IMR-90 (cell line): ENCODE measurements at places on chromosomes 13 and 19. TPM values are rescaled to one million over a fixed set of nuclear protein-coding genes. Genes with fewer than 3 reads are reported as not detected.
A peak's percentile ranks its signal among the peaks of the same experiment; 100 is the strongest.

Gene MBD3L2
- not detected in 2 replicates for polyA plus RNA-seq

Gene ZNF8
- 1.5 and 2.1 TPM in 2 replicates for polyA plus RNA-seq

DNA sequence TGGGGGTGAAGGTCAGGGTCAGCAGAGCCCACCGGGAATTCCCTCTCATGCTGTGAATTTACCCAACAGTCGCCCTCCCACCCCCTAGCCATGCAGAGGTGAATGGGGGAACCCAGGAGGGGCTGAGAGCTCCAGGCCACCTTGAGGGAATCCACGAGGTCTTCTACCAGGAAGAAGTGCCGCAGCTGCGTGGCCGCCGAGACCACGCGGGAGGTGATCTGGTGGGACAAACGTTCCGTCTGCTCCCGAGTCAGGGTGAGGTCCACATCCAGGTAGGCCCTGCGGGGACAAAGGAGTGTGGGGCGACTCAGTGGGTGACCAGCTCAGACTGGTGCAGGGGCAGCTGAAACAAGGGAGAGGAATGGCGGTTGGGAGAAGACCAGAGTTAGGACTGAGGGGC is 8.1 kb downstream of the RTN2 start:
- no peak for DNase-seq

Gene ACP7
- polyA plus RNA-seq: not detected in 2 replicates

Gene DLEU7
- not detected in 2 replicates for polyA plus RNA-seq

DNA sequence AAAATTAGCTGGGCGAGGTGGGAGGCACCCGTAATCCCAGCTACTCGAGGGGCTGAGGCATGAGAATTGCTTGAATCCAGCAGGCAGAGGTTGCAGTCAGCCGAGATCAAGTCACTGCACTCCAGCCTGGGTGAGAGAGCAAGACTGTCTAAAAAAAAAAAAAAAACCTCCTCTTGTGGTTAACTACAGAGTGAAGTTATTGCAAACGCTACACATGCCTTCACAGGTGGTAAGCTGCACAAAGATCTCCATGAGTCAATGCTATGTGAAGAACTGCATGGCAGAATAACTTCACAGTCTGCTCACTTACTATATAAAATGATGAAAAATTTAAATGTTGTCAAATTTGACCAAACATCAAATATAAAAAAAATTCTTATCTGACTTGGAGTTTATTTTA is 436.8 kb downstream of the FGF14 start:
- no peak for DNase-seq

- DNase-seq: no peak
These were observed 3.0 kb downstream of the HSPB6 start for GRCh38 chr19:35753634-35754369.

DNA sequence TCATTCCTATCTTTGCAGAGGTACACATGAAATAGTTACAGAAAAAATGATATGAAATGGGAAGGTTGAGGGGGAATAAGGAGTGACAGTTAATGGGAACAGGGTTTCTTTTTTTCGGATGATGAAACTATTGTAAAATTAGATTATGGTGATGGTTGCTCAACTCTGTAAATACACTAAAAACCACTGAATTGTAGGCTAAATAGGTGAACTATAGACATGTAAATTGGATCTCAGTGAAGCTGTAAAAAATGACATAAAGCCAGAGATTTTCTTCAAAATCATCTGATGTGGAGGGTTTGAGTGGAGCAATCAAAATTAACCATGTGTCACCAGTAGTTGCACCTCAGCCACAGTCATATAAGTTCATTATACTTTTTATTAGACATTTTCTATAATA is 6.6 kb upstream of the FLT3 start:
- DNase-seq: no peak

DNA sequence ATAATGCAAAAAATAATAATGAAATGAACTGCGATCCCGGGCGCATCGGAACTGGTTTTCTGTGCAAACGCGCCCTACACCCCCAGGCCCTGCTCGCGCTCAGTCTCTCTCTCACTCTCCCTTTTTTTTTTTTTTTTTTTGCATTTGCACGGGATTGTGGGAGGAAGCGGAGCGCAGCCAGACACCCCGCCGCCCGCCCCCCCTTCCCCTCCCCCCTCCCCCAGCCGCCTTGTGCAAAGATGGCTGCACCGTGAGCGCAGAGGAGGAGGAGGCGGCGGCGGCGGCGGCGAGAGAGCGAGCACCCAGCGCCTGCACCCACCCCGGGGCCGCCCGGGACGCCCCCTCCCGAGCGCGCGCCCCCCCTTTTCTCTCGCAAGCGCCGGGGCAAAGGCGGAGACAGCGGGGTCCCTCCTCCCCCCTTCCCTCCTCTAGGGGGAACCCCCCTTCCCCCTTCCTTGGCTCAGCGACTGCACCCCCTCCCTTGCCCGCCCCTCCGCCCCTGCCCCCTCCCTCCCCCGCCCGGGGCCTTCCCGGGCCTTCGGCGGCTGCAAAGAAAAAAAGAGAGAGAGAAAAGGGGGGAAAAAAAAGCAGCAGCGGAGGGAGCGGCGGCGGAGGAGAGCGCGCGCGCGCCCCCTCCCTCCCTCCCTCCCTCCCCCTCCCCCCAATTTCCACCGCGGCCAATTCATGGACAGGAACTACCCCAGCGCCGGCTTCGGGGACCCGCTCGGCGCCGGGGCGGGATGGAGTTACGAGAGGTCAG is at the start of gene PRR12:
Gene PRR12 (plus strand): TSS at position 212 of the 760 bp plus-strand sequence. CDS start 473 bp downstream, at position 685.
- DNase-seq: peak; percentile 67

Gene TDRD12
- 0.03 and 0.07 TPM in 2 replicates for polyA plus RNA-seq

DNA sequence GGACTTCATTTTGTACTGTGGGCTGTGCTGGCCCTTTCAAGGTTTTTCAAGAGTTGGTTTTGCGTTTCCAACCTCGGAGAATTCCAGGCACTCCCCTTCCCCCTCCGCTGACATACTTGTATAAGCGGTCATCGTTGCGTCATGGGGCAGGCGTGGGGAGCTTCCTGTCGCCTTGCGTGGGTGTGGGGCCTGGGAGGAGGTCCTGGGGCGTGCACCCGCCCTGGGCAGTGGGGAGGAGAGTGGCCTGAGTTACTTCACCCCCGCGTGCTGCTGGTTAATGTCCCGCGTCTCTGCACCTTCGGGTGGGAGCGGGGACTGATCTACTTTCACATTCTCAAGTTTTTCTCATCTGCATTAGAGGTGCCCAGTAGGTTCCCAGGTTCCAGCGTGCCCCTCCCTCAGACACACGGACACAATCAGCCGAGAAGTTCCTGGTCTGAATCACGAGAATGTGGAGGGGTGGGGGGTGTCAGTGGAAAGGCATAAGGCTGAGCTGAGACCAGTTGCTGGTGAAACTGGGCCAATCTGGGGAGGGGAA is 4.1 kb downstream of the IER2 start:
- DNase-seq: peak; percentile 95

GRCh38 chr19:1400281-1401137 is 833 bp downstream of the GAMT start:
- DNase-seq: no peak

Gene GADD45B
- 84.0 and 106 TPM in 2 replicates for polyA plus RNA-seq

DNA sequence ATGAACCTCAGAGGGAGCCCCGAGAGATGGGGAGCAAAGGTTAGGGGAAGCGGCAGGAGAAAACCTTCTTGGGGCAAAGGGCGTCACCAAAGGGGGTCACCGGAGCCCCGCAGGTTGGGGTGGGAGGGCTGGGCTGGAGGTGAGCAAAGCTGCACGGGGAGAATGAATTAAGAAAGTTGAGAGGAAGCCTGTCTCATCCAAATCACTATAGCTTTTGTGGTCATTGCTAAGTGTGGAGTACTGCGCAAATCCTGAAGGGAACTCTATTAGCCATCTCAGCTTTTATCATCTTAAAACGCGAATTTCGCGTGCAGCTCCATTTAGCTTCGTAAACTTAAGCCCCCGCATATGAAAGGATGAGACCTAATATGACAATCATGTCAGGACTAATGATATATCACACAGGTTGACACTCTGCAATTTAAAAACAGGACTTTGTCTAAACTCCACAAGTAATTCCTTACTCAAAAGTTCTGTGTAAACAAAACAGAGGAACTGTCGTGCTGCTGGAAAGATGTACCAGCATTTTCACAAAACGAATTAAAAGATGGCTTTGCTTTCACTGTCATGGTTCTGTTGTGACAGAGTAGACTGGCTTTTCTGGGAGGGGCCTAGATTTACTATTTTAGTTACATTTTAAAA is 631 bp downstream of the LACC1 start:
- DNase-seq: no peak

GRCh38 chr13:100128838-100129237 is 39.9 kb downstream of the PCCA start:
- DNase-seq: no peak

GRCh38 chr13:46124967-46125933 is 20.4 kb upstream of the CPB2 start:
- no peak for DNase-seq

DNA sequence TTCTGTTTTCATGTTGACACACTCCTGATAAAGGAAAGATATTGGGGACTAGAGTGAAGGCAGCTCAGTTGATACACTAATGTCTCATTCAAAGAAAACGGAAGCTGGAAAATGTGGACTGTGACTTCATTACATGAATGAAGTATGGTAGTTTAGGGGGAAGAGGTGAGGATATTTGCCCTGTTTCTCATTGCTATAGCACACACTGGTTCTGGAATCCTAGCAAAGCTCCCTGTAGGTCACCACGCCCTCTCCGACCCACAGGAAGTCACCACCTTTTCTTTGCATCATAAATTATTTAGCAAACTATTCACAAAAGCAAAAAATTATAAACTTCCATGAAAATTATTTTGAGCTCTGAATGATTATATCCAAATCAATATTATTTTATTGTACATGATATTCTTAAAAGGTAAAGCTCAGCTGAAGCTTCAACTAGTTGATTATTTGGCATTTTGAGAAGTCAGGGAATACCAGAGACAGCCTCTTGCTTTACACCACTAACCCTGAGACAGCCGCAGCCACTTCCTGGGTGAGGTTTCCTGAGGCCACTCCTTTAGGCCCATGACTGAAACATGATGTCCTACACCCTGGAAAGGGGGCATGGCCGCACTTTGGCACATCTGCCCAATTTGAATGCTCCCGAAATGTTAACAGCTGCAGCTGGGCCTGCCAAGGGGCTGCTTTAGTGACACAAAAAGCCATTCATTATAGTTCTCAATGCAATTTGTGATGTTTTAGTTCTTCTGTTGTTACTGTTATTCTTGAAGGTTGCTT is 50.0 kb upstream of the WDFY2 start:
- DNase-seq: no peak

Gene SMIM44
- polyA plus RNA-seq: not detected in 2 replicates

- no peak for DNase-seq
These were observed 87.1 kb downstream of the ARHGEF7 start for GRCh38 chr13:111202156-111202621.

GRCh38 chr13:41004875-41005693 is 14.0 kb downstream of the ELF1 start:
- DNase-seq: no peak

- DNase-seq: no peak
These were observed 12.8 kb upstream of the RASA3 start for GRCh38 chr13:114145256-114145655.

DNA sequence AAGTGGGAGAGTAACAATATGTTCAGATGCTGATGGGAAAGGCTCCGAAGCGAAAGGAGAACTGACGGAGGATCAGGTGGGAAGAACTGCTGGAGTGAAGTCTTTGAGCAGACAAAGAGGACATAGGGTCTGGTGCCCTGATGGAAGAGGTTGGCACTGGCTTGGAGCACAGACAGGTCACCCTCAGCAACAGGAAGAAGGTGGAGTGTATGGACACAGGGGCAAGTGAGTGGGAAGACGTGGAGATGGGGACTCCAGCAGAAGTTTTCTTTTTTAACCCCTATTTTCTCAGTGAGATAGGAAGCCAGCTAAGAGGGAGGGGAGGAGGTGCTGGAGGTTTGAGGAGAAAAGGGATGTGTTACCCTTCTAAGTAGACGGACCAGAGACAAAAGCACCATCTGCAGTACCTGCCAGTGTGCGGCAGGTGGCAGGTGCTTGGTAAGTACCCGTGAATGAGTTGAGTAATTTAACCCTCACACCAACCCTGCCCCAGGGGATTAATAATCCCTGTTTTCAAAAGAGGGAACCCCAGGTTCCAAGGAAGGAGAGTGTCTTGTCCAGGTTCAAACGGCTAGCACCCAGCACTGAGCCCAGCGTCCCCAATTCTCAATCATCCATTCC is 11.2 kb downstream of the HAS1 start:
- DNase-seq: peak; percentile 35

Gene CASP14
- polyA plus RNA-seq: not detected in 2 replicates

GRCh38 chr13:75830842-75831241 is 194.7 kb downstream of the LMO7 start:
- DNase-seq: peak; percentile 78

Gene ITGBL1
- 20.7 and 24.2 TPM in 2 replicates for polyA plus RNA-seq

Gene CD37
- not detected in 2 replicates for polyA plus RNA-seq

Gene ZNF433
- 2.6 and 3.5 TPM in 2 replicates for polyA plus RNA-seq

Gene CCDC8
- 8.9 and 9.3 TPM in 2 replicates for polyA plus RNA-seq

Gene MPHOSPH8
- 15.0 and 16.4 TPM in 2 replicates for polyA plus RNA-seq

DNA sequence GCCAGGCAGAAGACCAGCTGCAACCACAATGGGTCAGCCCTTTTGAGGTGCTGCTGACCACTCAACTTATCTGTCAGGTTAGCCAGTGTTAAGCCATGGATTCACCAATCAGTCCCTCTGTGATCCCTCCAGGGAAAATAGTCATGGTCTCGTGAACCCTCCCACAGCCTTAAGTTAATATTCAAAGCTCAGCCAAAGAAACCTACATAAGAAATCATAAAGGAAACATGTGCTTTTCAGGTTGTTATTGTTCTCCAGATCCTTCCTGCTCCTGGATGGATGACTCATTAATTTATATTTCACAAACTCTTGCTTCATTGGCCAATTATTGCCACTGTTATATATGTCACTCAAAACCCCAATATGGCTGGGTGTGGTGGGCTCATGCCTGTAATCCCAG is 161.9 kb downstream of the B3GLCT start:
- DNase-seq: no peak

Gene CYP2A7
- not detected in 2 replicates for polyA plus RNA-seq

DNA sequence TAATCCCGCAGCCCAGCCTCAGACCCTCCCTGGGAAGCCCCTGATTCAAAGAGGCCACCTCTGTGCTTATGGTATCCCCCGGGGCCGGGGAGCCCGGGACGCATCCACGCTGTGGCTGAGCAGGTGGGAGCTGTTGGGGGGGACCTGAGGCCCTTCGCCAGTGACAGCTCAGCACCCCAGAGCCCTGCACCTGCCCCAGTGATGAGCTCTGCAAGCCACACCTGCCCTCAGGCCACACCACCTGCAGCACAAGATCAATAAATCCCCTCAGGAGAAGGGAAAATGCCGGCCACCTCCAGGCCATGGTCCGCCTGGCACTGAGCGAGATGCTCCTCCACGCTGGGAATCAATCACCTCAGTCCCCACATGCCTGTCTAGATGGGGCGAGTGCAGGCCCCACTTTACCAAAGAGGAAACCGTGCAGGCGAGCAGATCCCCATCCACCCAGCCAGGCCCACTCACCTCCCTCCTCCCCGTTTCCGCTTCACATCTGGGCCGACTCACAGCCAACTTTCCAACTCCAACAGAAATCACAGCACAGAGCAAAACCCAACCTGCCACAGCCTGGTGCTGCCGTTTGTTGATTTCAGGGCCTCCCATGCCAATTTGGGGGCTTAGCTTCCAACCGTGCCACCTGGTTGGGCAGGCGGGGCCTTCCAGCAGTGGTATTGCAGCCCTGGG is 12.8 kb downstream of the MOB3A start:
- no peak for DNase-seq

DNA sequence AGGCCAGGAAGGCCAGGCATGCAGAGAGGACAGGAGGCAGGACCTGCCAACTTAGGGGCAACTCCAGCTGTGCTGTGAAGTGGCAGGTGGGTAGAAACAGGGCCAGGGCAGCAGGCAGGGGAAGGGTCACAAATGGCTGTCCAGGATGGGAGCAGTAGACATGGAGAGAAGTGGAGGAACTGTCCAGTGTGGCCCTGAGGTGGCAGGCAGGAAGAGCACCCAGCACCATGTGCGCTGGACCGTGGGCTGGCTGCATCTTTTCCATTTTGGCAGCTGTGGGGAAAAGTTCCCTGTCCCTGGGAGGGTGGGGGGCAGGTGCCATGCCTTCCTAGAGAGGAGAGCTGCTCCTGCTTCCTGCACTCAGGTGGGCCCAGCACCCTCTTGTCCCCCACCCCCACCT is 13.8 kb downstream of the DEDD2 start:
- DNase-seq: no peak
